ENCODE measurements at places on chromosomes 1 and 21.

DNA sequence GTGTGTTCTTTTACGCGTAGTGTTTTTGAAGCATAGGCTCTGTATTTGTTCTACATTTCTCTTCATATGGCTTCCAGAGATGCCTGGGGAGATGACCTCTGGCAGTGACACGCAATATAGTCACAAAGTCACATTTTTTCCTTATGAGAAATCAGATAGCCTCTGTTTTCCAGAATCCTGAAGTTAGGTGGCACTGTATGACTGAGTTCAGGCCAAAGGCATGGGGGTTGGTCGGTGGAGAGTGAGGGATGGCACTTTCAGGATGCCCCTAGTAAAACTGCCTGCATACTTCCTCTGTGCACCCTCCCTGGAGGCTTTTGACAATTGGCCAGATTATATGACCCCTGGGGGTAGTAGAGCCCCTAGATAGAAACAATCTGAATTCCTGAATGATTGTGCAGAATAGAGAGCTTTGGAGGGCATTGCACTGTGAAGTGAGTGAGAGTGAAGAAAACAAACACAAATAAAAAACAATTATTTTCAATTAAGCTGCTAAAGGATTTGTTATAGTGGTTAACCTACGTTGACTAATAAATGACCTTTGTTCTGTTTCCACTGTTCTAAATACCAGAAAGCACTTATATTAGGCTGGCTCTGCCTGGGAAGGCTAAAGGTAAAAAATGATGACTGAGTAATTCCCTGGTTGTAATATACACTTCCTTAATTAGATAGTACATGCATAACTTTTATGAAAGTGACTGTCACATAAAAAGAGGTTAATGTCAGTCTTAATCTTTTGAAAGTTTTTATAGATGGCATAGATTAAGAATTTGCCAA, 1660.8 kb downstream of the PLA2G4A start:
- no peak for DNase-seq

DNA sequence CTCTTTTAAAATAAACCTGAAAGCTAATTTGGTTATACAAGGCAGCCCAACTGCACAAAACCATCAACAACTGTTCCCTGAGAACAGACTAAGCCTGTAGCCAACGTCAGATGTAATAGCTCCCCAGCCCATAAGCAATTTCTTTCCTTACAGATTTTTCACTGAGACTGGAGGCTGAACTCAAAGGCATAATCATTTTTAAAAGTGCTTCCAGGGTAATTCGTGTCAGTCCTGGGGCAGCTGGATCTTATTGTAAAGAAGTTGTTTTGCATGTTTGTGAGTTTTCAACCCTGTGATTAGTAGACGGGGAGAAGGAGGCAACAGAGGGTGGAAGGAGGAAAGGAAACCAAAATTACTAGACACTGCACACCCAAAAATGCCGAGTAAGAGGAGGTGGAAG, 3.2 kb downstream of the DPT start:
- no peak for DNase-seq

GRCh38 chr1:28882009-28882628, 32.2 kb upstream of the EPB41 start:
- peak; percentile 82 for DNase-seq

DNA sequence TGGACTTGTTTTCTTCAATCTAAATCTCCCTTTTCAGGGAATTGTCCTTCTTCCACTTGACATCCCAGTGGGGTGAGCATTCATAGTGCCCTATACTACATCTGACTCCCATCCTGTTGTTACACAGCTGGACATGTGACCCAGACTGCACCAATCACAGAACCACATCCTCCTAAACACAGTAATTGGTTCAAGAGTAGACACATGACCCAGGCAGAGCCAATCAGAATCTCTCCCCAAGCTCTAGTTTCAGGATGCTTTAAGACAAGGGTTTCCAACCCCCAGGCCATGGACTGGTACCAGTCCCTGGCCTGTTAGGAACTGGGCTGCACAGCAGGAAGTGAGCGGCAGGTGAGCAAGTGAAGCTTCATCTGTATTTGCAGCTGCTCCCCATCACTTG, 5.6 kb upstream of the DDOST start:
- DNase-seq, result peak; percentile 10

GRCh38 chr1:175865041-175865766, 121.8 kb upstream of the TNR start:
- no peak for DNase-seq
